ENCODE measurements at places on chromosomes 13 and 19.

DNA sequence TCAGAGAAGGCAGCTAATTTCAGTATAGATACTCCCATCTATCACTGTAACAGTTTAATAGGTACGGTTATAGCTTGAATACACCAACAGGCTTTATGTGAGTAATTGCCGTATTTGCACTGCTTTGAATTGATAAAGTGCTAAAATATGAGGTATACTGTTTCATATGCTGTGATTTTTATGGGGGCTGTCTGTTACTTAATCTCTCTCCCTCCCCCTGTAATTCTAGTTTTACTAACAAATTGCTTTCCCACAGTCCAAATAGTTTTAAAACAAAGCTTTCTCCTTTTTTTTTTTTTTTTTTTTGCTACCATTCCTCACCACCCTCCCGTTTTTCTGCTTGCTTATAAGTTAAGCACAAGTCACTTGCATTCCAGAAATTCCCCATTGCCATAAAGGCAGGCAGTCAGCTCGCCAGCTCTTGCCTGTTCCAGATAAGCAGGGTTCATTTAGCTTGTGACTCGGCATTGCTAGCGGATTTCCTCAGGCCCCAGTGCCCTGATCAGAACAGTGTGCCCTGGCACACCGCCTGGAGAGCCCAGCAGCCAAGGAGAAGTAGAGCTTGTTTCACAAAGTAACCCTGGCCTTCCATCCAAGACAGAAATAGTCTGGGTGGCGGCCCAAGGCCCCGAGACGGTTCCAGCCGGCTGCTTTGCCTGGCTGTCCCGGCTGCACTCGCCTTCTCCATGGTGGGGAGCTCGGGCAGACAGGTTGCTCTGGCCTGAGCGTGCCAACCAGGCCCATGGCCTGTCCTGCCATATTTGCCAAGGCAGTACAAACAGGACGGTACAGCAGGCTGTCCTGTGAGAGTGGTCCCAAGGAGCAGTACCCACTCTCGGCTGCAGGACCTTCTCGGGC lies 43.5 kb upstream of the NPAS1 start:
- peak; percentile 86 for DNase-seq

DNA sequence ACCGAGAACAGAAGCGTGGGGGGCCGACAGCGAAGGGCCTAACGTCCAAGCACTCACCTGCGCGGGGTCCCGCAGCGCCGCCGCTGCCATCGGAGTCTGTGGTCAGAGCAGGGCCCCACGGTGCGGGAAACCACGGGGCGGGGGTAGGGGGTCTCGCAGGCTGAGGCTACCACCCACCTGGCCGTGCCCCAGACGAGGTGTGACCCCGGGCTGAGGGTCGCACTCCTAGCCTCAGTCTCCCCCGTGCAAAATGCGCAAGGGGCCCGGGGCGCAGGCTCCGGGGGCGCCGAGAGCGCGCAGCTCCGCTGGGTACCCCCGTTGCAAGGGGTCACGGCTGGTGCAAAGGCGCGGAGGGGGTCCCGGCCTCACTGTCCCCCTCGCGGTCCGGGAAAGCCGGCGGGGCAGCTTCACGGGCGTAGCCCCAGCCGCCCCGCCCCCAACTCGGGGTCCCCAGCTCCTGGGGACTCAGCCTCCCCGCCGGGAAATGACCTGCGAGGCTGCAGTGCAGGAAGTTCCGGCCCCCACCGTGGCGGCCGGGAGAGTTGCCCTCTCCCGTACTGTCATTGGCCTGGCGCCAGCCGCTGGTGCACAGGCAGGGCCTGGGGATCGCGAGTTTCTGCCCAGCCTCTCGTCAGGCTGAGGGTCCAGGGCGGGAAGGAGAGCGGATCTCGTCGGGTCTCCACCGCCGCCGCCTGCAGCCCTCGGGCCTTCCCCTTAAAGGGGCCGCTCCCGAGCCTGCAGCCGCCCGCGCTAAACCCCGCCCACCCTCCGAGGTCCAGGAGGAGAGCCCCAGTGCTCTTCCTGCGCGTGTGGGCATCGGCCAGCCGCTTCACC lies at the start of gene ZNF792:
Gene ZNF792 (minus strand): TSS at position 657 of the 834 bp plus-strand sequence. CDS start 567 bp downstream, at position 90.
- DNase-seq, result peak; percentile 51

GRCh38 chr13:103140001-103140671 lies 73.9 kb upstream of the SLC10A2 start:
- DNase-seq, result no peak

DNA sequence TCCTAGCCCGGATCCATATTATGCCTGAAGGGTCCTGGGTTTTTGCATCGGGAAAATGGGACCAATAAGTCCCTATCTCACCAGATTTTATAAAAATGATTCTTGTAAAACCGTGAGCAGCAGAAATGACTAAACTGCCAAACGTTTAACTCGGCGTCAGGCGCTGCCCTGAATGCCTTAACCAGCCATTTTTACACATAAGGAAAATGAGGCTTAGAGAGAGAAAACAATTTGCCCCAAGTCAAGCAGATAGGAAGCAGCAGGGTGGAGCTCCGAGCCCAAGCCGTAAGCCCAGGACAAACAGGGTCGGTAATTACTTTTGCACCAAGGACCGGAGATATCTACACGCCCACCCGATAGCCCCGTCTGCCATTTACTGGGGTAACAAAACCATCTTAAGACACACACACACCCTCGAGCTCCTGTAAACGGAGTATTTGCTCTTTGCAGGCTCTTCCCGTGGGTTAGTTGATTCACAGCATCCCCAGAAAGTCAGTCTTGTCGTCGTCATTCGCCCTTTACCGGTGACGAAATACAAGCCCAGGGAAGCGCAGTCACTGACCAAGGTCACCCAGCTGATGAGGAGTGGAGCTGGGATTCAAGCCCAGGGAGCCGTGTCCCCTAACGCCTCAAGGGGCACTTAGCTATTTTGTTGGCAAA lies 16.0 kb upstream of the MRI1 start:
- no peak for DNase-seq

DNA sequence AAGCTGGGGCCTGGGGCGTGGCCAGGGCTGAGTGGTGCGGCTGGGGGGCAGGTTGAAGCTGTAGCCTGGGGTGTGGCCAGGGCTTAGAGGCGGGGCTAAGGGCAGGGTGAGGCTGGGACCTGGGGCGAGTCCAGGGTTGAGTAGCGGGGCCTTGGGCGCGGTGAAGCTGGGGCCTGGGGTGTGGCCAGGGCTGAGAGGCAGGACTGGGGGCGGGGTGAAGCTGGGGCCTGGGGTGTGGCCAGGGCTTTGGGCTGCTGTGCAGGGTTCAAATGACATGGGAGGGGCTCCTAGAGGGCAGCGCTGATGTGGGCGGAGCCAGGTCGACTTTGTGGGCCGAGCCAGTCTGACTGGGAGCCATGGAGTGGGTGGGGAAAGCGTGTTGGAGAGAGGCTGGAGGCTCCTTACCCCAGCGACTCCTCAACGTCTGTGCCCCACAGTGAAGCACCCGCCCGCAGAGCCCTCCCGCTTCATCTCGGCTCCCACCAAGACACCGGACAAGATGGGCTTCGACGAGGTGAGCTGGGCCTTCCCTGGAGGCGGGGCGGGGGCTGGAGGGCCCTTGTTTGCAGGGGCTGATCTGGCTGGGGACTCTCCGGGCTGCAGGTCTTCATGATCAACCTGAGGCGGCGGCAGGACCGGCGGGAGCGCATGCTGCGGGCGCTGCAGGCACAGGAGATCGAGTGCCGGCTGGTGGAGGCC lies 21.5 kb downstream of the COLGALT1 start:
- no peak for DNase-seq
